ENCODE measurements at places on chromosomes 16 and 17.

GRCh38 chr16:72131036-72131435 is 37.4 kb downstream of the DHX38 start:
- DNase-seq = no peak

DNA sequence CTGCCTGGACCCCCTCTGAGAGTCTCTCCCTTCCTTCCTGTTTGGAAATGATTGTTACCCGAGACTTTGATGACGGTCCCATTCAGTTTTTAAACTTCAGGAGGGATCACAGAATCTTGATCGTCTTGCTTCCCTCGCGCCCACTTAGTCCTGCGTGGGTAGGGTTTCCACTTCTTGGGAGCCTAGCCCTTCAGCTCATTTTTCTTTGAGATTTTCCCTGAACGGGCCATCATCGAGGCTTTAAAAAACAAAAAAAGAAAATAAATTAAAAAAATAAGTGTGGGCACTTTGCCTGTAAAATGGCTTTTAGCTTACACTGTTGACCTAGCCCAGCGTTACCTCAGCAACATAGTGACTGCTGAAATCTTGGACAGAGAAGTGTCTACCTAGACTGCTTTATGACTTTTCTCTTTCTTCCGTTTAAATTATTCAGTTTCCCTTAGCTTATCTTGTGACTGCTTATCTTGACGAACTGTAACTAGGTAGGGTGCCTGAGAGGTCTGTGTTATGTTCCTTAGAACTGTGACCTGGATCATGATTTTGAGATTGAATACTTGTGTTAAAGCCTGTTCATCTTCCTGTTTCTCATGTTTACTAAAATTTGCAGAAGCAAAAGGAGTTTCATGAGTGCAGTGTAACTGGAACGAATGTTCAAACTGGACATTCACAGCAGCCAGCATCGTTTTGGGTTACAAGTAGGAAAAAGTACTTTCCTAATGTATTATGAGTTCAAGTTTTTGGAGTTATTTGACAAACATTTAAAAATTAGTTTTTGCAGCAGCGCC is 874 bp downstream of the WWP2 start:
- DNase-seq = no peak

DNA sequence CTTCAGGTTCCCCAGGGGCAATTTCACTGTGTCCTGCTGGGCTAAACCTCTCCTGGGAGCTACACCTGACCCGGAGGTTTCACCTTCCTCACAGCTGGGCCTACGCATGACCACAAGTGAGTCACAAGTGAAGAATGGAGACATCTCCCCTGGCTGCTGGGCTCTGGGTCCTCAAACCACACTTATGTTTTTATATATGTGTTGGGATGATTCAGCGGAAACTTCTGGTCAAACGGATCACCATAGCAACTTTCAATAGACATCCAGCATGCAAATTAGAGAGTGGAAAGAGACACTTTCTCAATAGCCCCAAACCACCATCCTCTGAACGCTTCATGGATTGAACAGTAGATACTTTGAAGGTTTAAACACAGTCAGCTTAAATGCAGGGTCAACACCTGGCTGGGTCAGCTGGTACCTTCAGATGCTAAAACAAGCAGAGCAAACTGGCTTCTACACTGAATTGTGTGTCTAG is 28.0 kb upstream of the MAF start:
- DNase-seq = no peak

DNA sequence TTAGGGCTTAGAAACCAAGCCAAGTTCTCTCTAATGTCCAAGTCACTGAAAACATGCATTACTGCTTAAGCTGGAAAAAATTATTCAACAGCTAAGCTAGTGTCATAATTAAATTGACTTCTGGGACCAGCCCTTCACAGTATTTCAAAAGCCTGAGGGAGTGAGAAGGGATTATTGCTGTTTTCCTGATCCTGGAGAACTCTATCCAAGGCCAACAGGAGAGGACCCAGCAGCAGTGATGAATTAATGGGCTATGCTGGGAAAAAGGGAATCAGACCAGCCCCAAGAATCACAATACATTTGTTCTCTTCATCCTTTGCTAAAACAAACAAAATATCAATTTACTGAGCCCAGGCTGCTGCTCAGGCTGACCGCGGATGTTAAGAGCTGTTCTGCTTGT is 34.5 kb upstream of the CLEC3A start:
- DNase-seq = no peak

DNA sequence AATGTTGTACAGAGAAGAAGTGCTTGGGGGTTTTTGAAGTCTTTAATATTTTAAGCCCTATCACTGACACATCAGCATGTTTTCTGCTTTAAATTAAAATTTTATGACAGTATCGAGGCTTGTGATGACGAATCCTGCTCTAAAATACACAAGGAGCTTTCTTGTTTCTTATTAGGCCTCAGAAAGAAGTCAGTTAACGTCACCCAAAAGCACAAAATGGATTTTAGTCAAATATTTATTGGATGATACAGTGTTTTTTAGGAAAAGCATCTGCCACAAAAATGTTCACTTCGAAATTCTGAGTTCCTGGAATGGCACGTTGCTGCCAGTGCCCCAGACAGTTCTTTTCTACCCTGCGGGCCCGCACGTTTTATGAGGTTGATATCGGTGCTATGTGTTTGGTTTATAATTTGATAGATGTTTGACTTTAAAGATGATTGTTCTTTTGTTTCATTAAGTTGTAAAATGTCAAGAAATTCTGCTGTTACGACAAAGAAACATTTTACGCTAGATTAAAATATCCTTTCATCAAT is 57.8 kb downstream of the HLF start:
- DNase-seq = no peak

GRCh38 chr17:50461550-50462132 is 7.0 kb downstream of the CHAD start:
- no peak for DNase-seq

- DNase-seq = no peak
Measured at GRCh38 chr16:84616515-84616914, 1.4 kb downstream of the COTL1 start.

DNA sequence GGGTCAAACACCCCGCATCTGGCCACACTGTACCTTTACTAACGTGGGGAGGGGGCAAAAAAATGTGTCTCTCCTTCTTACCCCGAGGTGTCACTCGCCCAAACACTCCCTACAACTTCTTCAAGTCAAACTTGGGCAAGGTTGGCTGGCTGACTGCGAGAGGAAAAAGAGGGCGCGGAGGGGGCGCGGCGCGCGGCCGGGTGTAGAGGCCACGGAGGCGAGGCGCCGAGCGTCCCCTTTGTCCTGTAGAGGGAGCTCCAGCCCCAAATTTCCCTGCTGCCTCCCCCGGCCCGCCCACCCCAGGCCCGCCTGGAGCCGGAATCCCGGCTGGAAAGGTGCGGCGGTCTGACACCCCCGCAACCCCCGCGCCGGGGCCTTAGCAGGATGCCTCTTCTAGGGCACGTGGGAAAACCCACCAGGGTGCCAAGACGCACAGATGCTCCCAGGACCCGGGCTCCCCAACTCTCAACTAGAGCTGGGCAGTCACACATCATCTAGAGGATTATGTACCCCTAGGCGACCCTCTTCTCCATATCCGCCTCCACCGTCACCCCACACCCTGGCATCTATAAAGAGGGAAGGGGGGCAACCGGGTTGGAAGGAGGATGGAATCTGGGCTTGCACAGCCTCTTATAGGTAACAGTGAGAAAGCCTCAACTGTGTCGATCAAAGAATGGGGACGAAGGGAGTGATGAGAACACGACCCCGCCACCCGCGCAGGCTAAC is 4.2 kb downstream of the IRX3 start:
- peak; percentile 64 for DNase-seq

DNA sequence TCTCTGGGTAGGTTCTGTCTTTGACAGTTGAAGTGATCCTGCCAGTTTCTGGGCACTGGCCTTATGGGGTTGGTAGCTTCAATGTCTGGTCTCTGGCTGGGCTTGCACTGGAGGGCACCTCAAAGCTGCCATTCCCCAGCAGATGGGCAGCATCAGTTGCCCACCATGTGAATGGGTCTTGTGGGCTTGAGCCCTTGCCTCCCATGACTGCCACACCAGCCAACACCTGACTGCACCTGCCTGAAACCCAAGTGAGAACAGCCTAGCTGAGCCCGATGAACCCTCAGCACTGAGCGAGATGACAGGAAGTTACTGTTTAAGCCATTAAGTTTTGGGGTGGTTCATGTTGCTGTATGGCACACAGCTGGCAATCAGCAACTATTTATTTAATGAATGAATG is 69.1 kb upstream of the AXIN2 start:
- no peak for DNase-seq

- peak; percentile 69 for DNase-seq
Measured at GRCh38 chr17:7136266-7136877, 21.8 kb upstream of the ASGR2 start.

DNA sequence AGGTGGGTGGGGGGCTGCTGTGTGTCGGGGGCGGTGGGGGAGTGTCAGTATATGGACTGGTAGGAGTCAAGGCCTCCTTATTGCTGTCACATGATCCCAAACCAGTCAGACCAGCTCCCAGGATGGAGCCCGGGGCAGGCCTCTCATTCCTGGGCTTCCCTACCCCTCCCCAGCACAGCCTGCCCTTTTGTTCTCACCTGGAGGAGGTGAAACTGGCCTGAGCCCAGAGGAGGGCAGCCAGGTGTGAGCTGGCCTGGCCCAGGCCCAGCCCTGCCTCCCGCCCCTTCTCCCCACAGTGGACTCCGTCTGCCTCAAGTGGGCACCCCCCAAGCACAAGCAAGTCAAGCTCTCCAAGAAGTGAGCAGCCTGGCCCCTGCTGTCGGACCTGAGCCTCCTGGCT is 4.6 kb downstream of the PRSS8 start:
- no peak for DNase-seq

GRCh38 chr17:8705427-8705826 is 39.2 kb downstream of the CCDC42 start:
- no peak for DNase-seq

- DNase-seq = no peak
Measured at GRCh38 chr16:1367486-1368174, 15.9 kb downstream of the GNPTG start.

DNA sequence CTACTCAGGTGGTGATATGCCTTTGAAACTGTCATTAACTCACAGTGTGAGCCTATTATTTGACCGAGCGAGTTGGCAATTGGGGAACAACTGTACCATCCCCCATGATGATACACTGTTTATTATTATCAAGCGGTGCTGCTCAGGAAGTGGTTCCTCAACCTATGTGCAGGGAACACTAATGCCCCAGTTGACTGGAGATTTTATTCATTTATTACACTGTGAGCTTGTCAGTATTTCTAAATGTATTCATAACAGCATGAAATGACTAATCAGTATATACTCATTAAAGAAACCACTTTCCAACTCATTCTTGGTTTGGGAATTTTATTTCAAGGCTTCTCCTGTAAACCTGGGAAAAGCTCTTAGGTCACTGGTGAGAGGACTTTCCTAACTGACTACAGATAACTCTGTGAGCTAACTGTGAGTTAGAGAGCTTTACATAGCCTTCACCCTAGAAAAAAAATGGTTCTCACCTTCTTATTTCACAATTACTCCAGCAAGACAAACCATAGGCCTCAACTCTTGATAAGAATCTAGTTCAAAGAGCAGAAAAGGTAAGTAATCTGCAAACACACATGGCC is 42.4 kb downstream of the NXPH3 start:
- DNase-seq = no peak

All from left ventricle myocardium inferior (tissue), 1 donor.